ENCODE measurements at places on chromosomes 6 and 20.
A peak's percentile ranks its signal among the peaks of the same experiment; 100 is the strongest.

GRCh38 chr6:83198486-83199172, 5.5 kb downstream of the RWDD2A start:
- peak; percentile 15 for DNase-seq

DNA sequence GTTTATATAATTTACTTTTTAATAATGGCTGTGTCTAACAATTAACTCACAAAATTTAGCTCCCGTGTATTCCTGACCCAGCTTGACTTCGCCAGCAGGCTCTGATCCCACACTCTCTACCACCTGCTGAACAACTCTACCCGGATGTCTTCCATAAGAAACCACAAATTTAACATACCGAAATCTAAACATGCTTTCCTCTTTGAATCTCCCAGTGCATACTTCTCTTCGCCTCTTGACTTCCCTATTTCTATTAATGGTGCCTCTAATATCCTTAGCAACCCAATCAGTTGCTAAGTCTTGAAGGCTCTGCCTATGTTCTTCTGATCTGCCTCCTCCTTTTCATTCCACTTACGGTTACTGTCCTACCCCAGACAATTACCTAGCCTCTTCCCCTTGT, 4.6 kb upstream of the MYB start:
- DNase-seq: no peak

GRCh38 chr20:38165089-38165965, at the start of gene TGM2:
Gene TGM2 (minus strand): TSS chr20:38165270. CDS start chr20:38165198, 72 bp downstream.
- peak; percentile 51 for DNase-seq

- DNase-seq: no peak
Observed at GRCh38 chr6:35500782-35501181, 3.9 kb upstream of the TEAD3 start.

GRCh38 chr6:31479933-31480535, 17.9 kb upstream of the MICB start:
- no peak for DNase-seq

DNA sequence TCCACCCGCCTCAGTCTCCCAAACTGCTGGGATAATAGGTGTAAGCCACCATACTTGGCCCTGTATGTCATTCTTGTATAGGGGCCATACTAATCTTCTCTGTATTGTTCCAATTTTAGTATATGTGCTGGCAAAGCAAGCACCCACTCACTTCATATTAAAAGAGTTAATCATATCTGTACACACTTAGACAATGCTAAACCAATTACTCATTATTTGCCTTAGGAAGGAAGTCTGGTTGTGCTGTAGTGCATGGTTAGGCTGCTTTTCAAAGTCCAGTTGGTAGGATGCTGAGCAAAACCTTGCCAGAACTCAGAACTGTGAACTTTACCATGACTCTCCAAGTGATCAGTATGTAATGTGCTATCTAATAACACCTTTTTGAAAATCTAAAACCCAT, 88.6 kb downstream of the LIN28B start:
- no peak for DNase-seq
